Left lobe of liver (tissue), 2 donors: ENCODE measurements at places on chromosomes 12 and 14.

DNA sequence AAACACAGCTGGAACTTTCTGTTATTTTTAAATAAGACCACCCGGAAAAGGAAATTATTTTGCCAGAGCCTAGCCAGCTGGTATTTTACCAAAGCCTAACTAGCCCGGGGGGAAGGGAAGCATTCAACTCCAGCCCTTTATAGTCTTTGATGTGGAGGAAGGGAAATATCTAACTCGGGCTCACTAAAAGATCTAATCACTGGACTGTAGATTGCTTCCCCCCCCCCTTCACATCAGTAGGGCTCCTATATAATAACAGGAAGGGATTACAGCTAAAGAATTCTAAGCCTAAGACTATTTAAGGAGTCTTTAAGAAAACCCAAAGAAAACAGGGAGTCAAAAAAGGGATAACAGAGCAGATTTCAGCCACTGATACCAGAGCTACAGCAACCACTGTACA is 431.1 kb downstream of the KCNH5 start:
- no peak for DNase-seq

- no peak for DNase-seq
Measured at GRCh38 chr12:68350753-68351152, 18.6 kb upstream of the MDM1 start.

- no peak for DNase-seq
Measured at GRCh38 chr12:3560295-3560620, 69.3 kb downstream of the PRMT8 start.

GRCh38 chr12:27468241-27468640 is 21.7 kb downstream of the SMCO2 start:
- DNase-seq, result no peak

DNA sequence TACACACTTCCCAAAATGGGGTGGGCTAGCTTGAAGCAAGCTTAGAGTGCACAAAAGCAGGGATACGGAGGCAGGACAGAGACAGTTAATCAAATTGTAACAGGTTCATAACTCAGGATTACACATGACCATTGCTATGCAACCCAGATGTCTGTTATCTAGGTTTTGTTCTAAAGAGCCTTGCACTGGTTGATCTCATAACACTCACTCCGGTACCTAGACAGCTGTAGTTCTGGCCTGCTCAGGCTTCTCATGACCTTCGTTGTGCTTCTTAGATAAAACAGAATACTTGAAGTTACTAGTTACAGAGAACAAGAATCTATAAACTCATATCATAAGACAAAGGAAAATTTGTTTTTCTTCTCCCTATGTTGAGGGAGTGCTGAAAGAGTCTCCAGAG is 983.4 kb downstream of the TMEM121 start:
- no peak for DNase-seq
